T-helper 17 cell (primary cell): ENCODE measurements at places on chromosomes 7 and 10.

DNA sequence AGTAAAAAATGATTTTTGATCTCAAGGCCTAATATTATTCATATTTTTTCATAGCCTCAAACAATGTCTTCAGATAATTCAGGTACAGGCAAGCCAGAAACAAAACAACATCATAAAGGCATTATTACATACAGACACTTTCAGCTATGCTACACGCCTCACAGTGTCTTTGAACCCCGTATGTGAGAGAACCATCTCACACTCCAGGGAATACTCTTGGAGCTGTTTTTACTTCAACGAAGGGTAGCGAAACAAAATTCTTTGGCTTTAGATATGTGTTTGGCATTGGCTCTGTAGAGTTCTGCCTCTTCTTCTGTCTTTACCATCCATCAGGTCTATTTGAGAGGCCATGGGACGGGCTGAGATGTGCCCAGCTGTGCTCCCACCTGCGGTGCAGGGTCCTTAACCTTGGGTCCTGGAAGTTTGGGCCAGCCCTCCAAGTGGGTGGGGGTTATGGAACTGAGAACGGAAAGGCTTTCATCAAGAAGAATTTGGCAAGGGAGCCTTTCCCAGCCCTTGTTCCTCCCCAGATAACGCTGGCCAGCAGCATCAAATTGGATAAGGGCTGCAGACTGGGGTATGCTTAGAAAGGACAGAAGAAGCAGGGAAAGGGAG, 276.9 kb downstream of the TCF7L2 start:
- no peak for DNase-seq

DNA sequence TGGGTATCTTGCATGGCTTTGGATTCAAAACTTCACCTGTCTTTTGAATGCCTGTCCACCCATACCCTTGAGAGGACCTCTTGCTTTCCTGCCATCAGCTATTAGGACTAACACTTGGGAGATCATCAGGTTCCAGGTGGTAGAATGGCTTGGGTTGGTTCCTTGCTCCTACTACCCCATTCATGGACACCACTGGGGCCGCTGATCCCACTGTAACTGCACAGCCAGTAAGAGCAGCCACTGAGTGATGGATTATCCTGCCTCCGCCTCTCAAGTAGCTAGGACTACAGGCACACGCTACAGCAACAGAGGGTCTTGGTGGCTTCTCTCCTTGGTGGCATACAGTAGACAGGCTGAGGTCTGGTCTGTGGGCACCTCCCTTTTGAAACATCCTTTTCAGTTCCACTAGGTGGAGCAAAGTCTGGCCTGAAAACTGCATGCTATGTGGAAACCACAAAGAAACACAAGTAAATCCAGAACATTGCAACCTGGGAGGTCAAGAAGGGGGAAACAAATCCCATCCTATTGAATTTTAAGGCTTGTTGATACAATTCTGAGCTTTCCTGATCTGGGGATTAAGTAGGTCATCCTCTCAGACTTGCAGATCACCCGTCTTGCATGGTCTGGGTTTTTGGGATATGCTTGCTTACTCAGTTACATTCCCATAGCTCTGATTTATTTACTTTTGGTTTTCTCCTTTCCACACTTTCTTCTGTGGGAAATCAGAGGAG, 9.4 kb downstream of the WBP1L start:
- DNase-seq = no peak

DNA sequence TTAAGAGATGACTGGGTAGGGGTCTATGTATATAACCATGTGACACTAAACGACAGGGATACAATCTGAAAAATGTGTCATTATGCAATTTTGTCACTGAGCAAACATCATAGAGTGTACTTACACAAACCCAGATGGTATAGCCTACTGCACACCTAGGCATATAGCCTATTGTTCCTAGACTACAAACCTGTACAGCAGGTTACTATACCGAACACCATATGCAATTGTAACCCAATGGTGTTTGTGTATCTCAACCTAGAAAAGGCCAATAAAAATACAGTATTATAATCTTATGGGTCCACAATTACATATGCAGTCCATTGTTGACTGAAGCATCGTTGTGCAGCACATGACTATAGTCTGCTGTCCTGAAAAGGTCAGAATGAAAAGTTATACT, 22.9 kb downstream of the STRIP2 start:
- DNase-seq = no peak

GRCh38 chr10:97043563-97043855, 142.2 kb downstream of the SLIT1 start:
- DNase-seq = no peak

GRCh38 chr7:23115991-23116390, 10.4 kb downstream of the KLHL7 start:
- DNase-seq = no peak

DNA sequence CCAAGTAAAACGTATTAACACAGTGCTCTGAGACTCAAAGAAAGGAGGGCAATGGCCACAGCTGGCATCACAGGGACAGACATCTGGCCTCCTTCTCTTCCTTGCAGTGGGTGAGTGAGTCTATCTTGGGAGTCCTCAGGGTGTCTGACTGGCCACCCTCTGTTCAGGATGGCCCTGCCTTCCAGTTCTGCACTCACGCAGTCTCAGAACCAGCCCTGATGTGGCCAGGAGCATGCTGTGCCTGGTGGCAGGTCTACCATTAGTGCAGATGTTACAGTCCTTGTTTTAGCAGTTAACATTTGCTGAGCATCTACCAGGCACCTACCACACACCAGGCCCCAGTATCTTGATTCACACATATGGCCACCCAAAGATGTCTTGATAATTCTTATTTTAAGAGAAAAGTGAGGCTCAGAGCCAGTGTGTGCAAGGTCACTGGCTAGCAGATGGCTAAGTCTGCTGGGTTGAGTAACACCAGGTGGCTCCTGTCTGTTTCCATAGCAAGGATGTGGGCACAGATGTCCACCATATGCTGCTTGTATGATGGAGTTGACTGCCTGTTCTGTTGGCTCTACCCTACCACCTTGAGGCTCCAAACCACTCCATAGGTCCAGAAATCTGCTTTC, 23.2 kb upstream of the ARHGAP22 start:
- no peak for DNase-seq

GRCh38 chr7:108071551-108071950, 58.6 kb downstream of the LAMB4 start:
- no peak for DNase-seq

GRCh38 chr7:151595702-151596350, 76.1 kb upstream of the RHEB start:
- DNase-seq = no peak

DNA sequence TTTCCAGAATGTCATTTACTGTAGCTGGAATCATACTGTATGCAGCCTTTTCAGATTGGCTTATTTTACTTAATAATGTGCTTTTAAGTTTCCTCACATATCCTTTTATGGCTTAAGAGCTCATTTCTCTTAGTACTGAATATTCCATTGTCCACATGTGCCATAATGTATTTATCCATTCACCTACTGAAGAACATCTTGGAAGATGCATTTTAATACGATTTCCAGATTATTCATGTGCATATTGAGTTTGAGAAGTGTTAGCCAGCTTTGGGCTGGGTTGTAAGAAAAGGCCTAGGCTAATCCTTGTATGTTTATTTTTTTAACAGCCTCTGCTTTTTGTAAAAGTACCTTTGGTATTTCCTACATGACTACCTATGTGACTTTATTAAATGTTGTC, 109.3 kb upstream of the MDFIC start:
- no peak for DNase-seq

GRCh38 chr7:102459221-102459844, 5.3 kb downstream of the ALKBH4 start:
- DNase-seq = no peak

GRCh38 chr10:15210521-15210920, 42.0 kb upstream of the NMT2 start:
- DNase-seq = no peak

DNA sequence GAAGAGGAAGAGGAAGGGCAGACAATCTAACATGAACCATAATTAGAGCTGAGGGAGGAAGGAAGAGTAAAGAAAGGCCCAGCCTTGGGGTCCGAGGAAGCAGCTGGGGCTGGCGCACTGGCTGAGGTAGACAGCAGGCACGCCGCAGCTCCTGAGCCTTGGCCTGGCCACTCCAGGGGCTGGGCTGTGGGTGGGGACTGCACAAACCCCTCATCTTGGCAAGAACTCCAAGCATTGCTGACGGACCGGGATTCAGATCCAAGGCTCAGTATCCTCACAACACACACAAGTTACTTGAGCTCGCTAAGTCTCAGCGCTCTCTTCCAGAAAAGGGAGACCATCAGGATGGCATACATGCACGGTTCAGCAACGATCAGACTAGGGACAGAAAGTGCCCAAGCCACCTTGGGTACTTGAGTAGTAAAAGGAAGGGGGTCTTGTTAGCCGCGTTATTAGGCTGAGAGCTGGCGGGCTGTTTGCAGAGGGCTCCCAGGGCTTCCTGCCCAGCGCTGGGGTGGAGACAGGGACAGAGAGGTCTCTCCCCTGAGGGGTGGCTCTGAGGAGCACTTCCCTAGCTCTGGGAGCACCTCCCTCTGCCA, 4.5 kb downstream of the TNS3 start:
- DNase-seq = no peak

- DNase-seq = no peak
Observed at GRCh38 chr7:107065929-107066247, 21.4 kb downstream of the PRKAR2B start.

DNA sequence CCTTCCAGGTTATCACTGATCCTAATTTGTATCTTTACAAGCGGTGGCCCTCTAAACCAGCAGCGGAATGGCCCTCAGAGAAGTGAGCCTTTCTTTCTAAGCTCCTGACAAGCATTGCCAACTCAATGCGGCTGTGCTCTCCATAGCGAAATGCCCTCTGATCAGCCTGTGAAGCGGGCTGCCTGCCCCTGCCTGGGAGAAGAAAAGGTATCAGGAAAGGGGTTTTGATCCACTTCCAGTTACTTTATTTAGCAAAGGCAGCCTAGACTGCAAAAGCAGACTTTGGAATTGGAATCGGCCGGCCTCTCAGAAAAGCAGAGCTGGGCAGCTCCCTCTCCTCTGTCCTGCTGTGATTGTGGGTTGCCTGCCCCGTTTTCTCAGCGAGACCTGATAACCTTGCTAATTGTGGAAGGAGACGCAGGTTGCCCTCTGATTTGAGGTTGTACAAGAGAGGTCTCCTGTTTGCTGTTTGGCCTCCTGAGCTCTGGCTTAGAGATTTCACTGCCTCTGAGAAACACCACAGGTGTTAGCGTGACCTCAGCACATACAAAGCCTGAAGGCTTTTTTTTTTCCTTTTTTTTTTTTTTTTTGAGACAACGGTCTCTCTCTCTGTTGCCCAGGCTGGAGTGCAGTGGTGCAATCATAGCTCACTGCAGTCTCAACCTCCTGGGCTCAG, 53.9 kb upstream of the SH2B2 start:
- DNase-seq = no peak

DNA sequence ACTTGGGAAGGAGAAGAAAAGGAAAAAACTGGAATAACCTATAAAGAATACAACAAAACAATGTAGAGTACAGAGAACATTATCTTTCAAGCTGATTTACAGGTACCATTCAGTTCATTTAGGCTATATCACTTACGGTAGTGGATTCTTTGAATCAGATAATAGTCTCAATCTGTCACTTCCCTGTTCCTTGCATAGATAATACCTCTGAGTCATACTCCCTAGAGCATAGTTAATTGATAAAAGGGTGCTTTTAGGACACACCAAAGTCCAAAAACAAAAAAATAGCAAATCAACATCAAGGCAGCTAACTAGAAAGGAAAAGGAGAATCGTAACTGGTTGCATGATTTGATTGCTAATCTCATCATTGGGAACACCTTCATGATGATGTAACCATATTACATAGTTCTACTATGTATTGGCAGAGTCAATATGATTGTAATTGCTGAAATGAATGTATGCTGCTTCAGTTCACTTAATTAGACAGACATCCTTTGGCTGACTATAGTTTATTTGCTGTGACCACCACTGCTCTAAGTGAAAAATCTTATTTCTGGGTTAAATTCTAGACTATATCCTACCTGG, 844.4 kb downstream of the GATA3 start:
- no peak for DNase-seq

- peak; percentile 32 for DNase-seq
Observed at GRCh38 chr10:69716711-69717560, 84.8 kb upstream of the COL13A1 start.

DNA sequence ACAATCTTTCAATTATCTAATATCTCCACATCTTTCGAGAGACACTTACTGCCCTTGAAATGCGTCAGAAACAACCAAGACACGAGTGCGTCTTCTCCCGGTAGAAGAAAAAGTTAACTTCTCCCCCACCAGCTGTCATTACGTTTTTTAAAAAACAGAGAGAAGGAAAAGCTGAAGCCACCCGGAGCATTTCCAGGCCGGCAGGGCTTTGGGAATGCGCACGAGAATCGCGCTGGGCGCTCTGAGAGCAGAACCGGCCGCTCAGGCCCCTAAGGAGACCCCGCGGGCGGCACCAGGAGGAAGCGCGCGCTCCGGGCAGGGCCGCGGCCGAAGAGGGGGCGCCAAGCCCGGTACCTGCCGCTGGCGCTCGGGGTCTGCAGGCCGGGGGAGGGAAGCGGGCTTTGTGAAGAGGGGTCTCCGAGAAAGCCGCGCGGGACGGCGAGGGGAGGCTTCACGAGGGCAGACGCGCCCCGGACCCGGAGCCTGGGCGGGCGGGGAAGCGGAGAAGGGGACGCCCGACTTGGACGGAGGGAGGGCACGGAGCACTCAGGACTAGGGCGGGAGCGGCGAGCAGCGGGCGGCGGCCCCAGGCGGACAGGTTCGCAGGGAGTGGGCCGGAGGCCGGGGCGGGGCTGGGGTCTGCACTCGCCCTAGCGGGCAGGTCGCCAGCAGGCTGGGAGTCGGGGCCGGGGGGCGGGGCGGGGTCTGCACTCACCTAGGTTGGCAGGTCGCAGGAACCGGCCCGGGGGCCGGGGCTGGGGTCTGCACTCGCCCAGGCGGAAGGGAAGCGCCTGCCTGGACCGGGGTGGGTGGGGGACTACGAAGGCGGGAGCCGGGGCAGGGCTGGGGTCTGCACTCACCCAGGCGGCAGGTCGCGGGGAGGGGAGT, 932 bp downstream of the ESYT2 start:
- DNase-seq = no peak

DNA sequence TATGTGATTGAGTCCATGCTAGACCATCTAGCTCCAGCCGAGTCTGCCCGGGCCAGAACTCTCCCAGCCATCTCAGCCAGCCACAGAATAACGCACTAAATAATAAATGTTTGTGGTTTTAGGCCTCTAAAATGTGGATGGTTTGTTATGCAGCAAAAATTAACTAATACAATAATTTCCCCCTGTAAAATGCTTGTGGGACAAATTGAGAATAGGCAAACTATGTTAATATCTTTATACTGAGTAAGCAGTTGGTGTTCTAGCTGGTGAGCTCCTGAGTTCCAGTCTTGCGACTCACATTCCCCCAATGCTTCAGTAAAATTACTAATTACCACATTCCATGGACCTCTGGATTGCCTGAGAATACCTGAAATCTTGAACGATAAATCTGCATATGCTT, 316.8 kb upstream of the NFE2L3 start:
- no peak for DNase-seq

DNA sequence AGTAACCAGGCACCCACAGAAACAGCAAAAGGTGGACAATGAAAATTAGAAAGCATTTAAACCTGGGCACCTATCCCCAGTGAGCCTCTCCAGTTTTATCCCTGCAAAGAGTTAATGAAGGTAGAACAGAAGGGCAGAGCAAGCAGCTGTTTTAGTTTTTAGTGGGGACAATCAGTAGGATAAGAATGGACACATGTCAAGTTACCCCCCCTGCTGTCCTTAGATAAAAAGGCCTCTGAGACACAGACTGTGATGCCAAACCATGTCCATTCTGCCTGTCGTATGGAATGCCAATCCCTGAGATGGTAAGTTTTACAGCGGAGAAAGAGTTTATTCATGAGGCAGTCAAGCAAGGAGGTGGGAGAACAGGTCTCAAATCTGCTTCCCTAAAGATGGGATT, 162.6 kb upstream of the AGR3 start:
- no peak for DNase-seq

GRCh38 chr7:151087245-151088018, 1.2 kb downstream of the AGAP3 start:
- DNase-seq = no peak
